Tongue (tissue), 3 donors: ENCODE measurements at places on chromosomes 2 and 18. TPM values are rescaled to one million over a fixed set of nuclear protein-coding genes. Genes with fewer than 3 reads are reported as not detected.

ZAP70 gene
- 3.7 TPM for total RNA-seq

SAG gene
- total RNA-seq = not detected

ASB18 gene
- total RNA-seq = 3.5 TPM

GULP1 gene
- total RNA-seq = 62.0 TPM

TEX44 gene
- not detected for total RNA-seq

TTR gene
- total RNA-seq = not detected

TMX3 gene
- 68.8 TPM for total RNA-seq

ARHGAP28 gene
- total RNA-seq = 26.0 TPM

GTF2A1L gene
- 5.0 TPM for total RNA-seq

HOXD12 gene
- not detected for total RNA-seq

LCT gene
- total RNA-seq = not detected

CCDC150 gene
- total RNA-seq = 2.4 TPM

FASTKD2 gene
- 51.6 TPM for total RNA-seq

ALLC gene
- total RNA-seq = not detected

DNA sequence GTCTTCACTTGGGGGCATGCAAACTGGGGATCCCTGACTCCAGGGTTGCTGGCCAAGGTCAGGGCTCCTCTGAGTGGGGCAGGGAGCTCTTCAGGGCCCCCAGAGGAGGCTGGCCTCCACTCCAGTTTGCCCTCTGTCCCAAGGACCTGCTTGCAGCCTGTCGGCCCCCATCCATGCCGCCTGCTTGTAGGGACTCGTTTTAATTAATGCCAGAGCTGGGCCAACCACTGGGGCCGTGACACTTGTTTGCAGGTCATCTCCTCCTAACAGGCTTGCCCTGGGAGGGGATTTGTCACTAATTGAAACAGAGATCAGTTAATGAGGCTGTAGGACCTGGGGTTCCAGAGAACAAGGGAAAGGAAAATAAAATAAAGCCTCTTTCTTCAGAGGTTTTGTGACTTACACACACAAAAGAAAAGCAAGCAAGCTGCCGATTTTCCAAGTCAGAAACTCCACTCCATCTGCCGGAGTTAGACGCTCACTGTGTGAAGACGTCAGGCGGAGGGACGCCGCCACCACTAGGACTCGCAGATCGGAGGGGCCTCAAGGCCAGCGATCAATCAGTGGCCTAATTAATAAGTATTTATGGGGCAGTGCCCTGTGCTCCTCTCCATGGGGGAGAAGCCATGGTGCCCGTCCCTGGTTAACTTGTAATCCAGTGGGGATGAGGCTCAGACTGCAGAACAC lies 75.9 kb downstream of the SFXN5 start:
- no peak for DNase-seq

DNA sequence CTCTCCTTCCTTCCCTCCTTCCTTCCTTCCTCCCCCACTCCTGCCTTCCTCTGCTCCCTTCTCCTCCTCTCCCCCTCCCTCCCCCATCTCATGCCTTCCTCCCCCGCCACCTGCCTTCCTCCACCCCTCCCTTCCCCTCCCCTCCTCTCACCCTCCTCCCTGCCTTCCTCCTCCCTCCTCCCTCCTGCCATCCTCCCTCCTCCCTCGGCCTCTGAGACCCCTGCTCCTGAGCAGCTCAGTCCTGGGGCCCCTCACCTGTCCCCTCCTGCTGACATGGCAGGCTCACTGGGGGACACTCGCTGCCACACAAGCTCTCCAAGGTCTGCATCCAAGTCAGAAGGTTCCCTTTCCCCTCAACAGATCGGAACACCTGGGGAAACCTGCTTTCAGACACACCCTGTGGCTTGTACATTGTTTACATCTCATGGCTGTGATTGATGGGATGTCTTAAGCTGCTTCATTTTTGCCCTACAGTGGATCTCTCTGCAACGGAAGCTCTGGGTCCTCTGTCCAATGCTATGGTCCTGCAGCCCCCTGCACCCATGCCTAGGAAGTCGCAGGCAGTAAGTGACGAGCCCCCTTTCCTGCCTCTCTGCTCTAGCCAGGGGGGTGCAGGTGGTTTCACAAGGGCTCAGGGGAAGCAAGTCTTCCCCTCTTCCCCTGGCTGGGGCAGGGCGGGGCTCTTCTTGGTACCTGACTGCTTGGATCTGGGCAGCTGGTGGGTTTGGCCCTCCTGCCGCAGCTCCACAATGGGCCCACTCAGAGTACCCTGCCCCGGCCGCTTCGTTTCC lies 22.9 kb downstream of the ITGB1BP1 start:
- DNase-seq = no peak

GRCh38 chr2:102335871-102336366 lies 19.7 kb upstream of the IL18R1 start:
- no peak for DNase-seq

GRCh38 chr18:6731222-6731596 lies 1.7 kb downstream of the ARHGAP28 start:
- peak; percentile 95 for DNase-seq

DNA sequence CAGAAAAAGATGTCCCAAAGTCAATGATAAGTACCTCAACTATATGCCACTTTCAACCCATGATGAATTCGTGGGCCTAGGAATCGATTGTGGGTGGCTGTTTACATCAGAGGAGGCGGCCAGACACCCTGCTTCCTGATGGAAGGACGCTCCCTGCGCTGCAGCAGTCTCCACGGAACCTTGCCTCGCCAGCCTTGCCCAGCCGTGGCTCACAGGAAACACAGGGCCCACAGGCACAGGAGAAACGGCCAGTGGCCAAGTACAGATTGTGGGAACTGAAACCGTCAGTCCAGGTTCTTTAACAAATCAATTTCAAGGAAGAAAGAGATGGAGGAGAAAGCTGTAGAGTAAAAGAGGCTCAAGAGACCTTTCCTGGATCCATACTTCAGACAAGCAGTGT lies 101.5 kb upstream of the NFATC1 start:
- no peak for DNase-seq

DNA sequence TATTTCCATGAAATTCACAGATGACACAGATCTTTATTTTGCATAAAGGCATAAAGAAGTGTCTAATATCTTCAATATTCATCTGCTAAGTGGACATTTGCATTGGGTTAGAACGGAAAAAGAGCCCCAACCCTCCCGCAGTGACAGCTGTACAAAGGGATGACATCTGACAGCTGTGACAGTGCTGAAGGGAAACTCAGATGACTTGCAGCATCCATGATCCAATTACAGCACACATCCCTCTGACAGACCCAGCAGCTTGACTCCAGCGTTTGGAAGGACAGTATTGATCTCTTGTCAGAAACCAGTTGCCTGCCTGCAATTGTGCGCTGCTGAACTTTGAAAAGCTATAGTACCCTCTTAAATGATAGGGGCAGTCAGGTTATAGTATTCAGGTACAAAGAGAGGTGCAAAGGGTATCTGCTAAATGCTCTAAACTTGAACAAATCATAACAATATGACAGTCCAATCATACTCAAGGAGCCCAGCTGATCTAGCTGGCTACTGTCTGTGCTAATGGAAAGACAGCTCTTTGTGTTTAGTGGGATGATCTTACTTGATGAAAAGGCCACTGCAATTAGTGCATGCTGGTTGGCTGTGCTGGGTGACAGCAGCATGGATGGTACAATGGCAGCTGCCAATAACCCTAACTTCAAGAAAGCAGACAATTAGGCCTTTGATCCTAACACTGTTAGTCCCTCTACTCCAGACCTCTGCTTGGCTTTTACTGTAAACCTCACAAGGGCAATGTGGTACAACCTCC lies 599.2 kb downstream of the NR4A2 start:
- DNase-seq = peak; percentile 84

- DNase-seq = no peak
Measured at GRCh38 chr18:59323931-59324622, 5.6 kb upstream of the CPLX4 start.

DNA sequence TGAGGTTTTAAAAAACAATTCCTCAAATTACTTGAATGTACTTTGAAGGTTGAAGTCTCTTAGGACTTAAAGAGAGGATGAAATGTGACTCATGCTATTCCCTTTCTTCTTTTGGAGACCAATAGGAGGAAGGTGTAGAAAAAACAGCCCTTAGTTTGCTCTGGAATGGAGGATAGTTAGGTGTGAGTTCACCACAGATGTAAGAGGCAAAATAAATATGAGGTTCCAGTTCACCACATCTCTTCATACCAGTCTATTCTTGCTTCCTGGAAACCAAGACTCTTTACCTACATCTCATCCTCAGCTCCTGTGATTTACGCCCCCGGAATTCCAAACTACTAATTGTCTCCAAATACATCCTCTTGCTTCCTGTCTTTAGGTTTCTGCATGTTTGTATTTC lies 77.5 kb upstream of the TTC21B start:
- no peak for DNase-seq

- DNase-seq = no peak
Measured at GRCh38 chr18:24875286-24875685, 414.8 kb downstream of the HRH4 start.

GRCh38 chr2:138279871-138280270 lies 221.7 kb upstream of the SPOPL start:
- DNase-seq = no peak

- no peak for DNase-seq
Measured at GRCh38 chr2:238947920-238948710, 100.2 kb downstream of the TWIST2 start.

DNA sequence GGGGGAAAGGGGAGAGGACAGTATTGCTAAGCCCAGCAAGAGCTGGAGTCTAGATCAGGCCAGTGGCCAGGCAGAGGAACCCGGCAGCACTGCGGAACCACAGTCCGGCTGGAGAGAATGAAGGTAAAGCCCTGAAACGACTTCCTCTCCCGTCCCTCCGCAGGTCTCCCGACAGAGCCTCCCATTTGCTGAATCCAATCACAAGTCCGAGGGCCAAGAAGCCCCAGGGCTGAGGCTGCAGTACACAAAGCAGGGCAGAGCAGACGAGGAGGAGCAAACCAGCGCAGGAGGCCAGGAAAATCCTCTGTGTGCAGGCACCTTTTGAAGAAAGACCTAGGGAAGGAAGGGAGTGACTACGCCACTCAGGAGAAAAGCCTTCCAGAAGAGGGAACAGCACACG lies 104.4 kb downstream of the OSBPL1A start:
- no peak for DNase-seq

GRCh38 chr18:35430721-35431373 lies 53.7 kb upstream of the ZNF396 start:
- no peak for DNase-seq

GRCh38 chr2:216787851-216788540 lies 71.9 kb downstream of the TNP1 start:
- no peak for DNase-seq

- no peak for DNase-seq
Measured at GRCh38 chr18:44896846-44897245, 216.2 kb downstream of the SETBP1 start.

- DNase-seq = no peak
Measured at GRCh38 chr2:205543262-205543843, 138.9 kb upstream of the NRP2 start.

- DNase-seq = peak; percentile 6
Measured at GRCh38 chr18:12155996-12156395, 62.4 kb downstream of the ANKRD62 start.

GRCh38 chr2:180905461-180905860 lies 74.9 kb upstream of the UBE2E3 start:
- DNase-seq = peak; percentile 31

GRCh38 chr2:854460-854859 lies 96.2 kb upstream of the SNTG2 start:
- no peak for DNase-seq

DNA sequence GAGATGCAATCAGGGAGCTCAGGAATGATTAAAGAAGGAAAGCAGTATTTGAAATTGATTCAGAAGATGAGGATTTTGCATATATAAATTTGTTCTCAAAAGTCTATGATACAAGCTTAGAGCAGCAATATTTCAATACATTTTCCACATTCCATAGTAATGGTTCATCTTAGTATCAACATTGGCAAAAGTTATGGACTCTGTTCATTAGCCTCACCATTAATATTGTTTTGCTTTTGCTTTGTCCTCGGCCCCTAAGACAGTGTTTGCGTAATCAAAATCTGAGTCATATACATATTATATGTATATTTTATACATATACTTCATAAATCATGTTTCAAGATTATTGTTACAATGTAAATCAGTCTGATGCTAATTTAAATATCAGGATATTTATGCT lies 176.6 kb downstream of the CNTNAP5 start:
- DNase-seq = no peak

- DNase-seq = no peak
Measured at GRCh38 chr2:31859959-31860358, 150.8 kb downstream of the MEMO1 start.

DNA sequence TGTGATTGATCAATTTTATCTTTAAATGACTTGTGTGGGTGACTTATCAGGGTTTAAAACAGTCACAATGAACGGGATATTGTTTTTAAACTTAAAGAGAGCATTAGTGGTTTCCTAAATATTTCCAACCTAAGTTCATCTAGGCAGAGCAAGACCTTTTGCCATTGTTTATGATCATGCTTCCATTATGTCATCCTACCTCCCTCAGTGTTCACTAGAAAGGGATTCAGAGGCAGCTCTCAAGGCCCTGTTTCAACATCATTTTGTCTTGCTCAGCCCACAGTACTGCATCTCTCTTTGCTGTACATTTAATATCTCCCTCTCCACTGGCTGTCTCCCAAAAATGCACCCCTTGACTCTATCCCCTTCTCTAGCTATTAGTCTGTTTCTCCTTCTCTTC lies 21.5 kb upstream of the PELI1 start:
- no peak for DNase-seq

DNA sequence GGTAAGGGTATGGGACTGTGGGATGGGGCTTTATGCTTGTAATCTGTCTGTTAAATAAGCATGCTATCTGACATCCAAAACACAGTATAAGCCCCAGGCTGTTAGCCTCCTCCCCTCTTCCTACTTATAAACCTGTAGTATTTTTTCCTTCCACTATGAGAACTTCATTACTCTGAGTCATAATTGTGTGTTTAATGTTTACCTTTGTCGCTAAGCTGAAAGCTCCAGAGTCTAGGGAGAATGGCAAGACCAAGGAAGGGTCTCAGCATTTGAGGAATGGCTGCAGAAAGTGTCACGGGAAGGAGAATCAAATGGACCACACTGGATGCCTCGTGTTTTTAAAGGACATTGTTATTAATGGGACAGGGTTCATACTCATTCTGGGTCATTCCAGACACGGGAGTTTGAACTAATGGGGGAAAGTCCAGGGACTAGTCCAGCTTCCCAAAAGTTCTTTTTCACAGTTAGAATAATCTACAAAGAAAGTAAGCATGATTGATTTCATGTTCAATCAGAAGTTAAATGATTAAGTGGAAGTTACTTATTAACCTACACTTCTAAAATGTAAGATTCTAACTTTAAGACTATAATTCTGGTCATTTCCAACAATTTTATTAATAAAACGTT lies 292.2 kb downstream of the AFF3 start:
- no peak for DNase-seq

- DNase-seq = no peak
Measured at GRCh38 chr2:10278763-10279471, 23.8 kb upstream of the HPCAL1 start.
